Activated CD4-positive, alpha-beta T cell treated with anti-CD3 and anti-CD28 coated beads, Interleukin-2, amount 50 U/mL, for 4 hours (primary cell): ENCODE measurements at places on chromosomes 7 and 10.

GRCh38 chr10:110077436-110078130 lies 69.8 kb downstream of the ADD3 start:
- DNase-seq: peak; percentile 19

DNA sequence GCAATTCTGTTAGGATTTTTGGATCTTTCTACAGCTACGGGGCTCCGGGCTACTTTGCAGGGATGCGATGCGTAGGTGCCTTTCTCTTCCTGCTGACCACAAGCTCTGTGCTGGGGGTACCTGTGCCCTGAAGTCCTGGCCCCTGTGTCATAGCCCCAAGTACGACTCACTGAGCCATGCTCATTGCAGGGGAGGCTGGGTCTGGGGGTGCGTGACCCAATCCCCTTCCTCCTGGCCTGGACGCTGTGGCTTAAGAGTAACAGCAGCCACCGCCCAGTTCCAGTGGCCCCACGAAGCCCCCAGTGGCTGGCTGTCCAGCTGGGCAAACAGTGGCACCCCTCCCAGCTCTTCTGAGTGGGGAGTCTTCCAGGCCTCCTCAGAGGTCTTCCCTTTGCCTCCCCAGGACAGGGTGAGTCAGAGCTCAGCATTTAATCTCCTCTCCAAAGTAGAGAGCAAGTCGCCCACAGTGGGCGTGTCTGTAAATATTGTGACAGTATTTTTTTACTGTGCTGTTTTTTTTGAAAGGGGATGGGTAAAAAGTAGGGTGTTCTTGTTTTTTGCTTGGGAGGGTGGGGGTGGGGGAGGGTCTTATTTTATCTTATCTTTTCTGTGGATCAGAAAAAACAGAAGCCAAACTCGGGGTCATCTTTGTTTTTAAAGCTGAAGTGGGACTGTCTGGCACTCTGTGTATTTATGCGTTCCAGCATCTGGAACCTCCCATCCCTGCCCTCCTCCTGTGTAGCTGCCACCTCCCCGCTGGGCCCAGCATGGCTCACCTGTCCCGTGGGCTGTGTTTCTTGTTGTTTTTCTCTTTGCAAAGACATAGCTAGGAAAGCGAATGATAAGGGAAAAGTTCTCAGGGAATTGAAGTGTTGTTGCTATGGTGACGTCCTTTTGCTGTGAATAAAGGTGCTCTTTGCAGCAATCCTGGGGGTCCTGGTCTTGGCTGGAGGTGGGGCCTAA lies 8.2 kb downstream of the LFNG start:
- peak; percentile 67 for DNase-seq

DNA sequence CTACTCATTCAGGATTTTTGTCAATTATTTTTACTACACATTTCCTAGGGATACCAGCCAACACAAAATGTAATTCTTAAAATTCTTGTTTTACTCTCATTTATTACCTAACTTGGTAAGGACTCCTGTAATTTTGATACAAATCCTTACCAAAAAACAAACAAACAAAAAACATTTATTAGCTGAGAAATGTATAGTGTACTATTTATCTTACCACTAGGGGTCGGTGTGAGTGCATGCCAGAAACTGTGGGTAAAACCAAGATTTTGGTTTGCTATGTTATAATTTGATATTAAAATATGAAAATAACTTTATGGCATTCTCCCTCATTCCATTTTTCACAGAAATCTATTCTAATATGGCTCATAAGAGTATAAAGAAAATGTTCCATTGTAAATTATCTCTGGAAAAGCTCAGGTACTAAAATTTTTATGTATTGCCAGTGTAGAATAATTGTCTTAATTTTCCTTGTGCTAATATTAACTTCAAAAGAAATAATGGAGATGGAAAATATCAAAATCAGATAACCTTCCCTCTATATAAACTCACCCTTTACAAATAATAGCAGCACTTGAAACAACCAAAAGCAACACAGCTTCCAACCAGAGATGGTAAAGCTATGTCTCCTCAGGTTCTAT lies 290.8 kb upstream of the PCDH15 start:
- DNase-seq: no peak

DNA sequence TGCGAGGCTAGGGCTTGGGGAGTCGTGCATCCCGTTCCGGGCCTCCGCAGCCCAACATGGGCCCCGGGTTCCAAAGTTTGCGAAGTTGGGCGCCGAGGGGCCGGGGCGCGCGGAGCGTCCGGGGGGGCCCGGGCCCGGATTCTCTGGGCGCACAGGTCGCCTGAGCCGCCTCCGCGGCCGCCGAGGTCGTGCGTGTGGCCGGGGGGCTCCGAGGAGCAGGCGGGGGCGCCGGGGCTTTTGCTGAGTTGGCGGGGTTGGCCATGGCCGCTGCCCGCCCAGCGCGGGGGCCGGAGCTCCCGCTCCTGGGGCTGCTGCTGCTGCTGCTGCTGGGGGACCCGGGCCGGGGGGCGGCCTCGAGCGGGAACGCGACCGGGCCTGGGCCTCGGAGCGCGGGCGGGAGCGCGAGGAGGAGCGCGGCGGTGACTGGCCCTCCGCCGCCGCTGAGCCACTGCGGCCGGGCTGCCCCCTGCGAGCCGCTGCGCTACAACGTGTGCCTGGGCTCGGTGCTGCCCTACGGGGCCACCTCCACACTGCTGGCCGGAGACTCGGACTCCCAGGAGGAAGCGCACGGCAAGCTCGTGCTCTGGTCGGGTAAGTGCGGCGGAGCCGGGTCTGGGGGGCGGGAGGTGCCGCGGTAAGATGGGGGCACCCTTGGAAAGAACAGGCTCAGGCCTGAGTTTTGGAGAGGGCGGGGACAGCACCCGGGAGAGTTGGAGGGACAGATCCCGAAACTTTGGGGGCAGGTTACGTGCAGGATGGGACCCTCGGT lies 643 bp downstream of the SMO start:
- no peak for DNase-seq

GRCh38 chr10:9357471-9357870 lies 1303.0 kb downstream of the GATA3 start:
- DNase-seq: no peak

GRCh38 chr10:22615819-22616499 lies 98.4 kb downstream of the PIP4K2A start:
- DNase-seq: no peak

GRCh38 chr10:127702271-127702670 lies 34.7 kb upstream of the FOXI2 start:
- no peak for DNase-seq

DNA sequence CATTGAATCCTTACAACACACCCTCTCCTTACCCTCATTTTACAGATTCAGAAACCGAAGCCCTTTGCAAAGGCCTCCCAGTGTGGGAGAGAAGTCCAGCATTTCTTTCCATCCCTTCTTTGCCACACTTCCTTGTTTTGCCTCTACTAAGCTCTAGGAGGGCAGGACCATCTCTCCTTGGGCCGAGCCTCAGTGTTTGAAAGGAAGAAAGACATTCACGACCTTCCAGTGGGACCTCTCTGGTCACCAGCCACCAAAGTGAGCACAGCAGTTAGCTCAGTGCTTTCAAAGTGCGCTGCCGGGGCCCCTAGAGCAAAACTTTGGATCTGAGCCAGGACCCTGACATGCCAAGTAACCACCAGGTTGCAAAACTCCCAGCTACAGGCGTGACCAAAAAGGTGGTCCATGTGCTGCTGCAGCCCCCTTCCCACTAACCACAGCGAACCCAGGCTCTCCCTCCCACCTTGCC lies 12.4 kb downstream of the CTBP2 start:
- no peak for DNase-seq

DNA sequence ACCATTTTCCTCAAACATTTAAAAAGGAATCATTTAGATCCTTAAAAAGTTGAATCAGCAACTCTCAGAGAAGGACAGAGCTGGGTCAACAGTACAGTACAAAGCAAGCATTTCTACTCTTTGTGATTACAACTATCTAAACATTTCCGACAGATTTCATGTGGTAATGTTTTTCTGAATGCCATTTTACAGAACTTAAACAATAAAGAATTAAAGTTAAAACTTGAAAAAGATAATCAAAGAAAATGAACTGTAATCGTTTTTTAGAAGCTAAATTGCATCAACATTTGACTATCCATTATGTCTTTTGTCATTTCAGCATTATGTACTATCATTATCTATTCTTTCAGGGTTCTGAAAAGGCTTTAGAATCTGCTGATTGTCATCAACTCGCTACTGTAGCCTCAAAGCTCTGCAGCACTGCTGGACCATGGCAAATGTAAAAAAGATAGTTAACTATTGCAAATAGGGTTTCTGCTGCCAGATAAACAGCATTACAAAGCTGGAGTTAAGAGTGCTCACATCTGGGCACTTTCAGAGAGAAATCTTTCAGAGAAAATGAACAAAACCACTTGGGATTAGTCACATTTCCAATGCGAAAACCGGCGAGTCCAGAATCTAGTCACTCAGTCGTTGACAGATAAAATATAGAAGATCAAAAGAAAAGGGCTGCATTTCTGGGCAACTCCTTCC lies 160.4 kb upstream of the LAMB4 start:
- no peak for DNase-seq
